ENCODE measurements at places on chromosomes 7 and 10.
A peak's percentile ranks its signal among the peaks of the same experiment; 100 is the strongest.

- DNase-seq, result no peak
Measured at GRCh38 chr10:4770801-4771553, 55.0 kb upstream of the AKR1E2 start.

DNA sequence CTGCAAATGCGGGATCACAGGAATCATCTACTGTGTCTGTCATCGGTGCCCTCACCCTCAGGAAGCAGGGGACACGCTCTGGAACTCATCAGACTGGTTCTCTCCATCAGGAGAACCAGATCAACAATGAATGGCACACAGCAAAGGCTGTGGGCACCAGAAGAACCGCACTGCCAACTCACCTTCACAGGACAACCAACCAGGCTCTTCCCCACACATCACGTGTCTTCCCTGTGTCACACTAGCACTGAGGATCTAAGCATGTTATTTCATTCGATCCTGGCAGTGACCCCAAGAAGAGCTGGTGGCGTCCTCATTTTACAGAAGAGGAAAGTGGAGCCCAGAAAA, 106.1 kb downstream of the TNS3 start:
- DNase-seq, result no peak

DNA sequence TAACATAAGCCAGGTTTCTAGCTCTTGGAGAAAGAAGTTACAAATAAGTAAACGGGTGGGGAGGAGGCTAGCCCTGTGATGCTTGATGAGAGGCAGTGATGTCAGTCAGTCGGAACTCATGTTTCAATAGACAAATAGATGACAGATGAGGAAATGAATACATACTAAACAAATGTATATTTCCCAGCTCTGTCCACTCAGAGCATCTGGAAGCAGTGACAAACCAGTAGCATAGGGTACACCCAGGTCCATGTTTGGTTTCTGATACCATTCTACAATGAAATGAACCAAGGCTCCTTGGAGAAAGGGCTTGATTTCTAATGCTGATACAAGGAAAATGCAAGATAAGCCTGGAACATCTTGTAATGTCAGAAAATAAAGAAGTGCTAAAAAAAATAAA, 30.6 kb downstream of the PODXL start:
- DNase-seq, result no peak

DNA sequence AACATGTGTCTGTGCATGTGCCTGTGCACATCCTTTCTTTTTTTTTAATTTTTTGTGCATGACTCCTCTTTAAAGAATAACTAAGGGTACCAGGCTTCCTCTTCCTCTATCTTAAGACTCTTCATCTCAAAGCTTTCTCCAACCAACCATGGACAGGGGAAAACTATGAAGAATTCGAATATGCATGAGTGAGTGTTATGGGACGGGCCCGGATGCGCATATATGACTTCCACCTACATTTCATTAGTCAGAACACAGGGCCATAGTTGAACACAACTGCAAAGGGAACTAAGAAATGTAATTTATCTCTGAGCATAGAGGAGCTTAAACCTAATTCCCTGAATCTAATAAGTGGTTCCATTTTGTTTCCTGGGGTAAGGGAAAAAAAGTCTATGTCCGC, 270.3 kb upstream of the SORCS1 start:
- no peak for DNase-seq

DNA sequence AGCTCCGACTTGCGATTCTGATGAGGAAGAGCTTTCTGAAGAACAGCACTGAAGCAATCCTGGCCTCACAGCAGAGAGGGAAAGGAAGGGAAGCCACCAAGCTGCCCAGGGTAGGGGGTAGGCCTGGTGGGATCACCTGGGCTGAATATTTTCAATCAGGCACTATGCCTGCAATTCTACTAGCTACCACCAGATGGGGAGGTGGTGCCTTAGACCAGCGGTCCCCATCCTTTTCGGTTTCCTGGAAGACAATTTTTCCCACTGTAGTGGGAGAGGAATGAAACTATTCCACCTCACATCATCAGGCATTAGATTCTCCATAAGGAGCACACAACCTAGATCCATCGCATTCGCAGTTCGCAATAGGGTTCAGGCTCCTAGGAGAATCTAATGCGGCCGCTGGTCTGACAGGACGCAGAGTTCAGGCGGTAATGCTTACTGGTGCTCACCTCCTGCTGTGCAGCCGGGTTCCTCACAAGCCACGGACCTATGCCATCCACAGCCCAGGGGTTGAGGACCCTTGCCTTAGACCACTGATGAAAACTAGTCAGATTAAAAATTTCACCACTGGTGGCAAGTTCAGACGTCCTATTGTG, 2.7 kb downstream of the LRRC20 start:
- no peak for DNase-seq

DNA sequence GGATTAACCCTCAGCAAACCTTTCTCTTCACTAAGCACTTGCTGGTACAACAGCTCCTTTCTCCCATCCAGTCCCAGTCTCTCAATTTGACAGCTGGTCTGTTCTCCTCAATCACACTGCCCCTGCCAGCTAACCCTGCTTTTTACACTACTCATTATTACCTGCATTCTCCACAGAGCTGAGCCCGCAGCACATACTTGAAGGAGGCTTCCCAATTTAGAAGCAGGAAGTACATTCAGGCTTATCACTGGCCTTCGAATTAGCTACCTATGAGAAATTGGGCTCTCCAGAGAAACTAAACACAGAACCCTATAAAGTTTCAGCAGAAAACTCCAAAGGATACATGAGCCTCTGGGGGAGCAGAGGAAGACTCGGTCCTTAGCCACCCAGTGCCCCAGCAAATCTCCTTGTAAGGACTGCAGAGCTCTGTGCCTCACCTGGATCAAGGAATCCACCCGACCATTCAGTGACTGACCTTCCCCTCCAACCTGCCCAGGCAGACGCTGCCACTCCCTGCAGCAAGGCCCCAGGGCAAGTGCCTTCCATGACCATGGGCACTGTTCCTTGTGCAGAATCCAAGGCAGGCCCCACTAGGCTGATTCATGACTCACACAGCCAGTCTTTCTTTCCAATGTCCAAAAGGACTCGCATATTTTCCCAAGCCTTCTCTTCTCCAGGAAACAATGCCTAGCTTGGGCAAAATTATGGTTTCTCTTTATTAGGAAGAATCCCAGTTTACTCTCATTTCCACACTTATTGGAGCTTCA, 68.0 kb downstream of the VOPP1 start:
- DNase-seq, result no peak

GRCh38 chr7:141076377-141076776, 2.5 kb downstream of the TMEM178B start:
- DNase-seq, result no peak

DNA sequence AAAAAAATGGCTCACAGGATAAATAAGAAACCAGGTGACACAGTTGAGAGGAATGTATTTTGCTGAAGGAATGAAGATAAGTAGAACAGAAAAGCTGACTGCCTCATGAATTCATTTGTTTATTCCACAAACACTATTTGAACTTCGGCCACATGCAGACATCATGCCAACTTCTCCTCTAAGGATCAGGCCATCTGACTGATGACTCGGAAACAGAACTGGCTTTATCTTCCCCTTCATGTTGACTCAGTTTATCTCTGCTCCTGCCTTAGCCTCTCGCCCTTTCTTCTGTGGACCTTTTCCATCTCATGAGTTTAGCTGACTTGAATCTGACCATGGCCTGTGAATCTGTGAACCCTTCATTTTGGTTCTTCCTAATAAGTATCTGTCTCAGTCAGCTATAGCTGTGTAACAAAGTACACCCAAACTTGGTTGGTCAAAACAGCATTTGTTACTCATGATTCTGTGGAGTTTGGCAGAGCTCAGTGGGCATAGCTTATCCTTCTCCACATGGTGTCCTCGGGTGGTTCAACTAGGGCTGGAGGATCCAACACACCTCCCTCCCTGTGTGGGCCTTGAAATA, 44.0 kb upstream of the GRID1 start:
- no peak for DNase-seq

GRCh38 chr10:15787426-15787825, 67.7 kb upstream of the ITGA8 start:
- DNase-seq, result no peak

GRCh38 chr7:53984776-53985175, 557.4 kb upstream of the VSTM2A start:
- no peak for DNase-seq

GRCh38 chr10:76436981-76437380, 1005.6 kb downstream of the LRMDA start:
- DNase-seq, result no peak

DNA sequence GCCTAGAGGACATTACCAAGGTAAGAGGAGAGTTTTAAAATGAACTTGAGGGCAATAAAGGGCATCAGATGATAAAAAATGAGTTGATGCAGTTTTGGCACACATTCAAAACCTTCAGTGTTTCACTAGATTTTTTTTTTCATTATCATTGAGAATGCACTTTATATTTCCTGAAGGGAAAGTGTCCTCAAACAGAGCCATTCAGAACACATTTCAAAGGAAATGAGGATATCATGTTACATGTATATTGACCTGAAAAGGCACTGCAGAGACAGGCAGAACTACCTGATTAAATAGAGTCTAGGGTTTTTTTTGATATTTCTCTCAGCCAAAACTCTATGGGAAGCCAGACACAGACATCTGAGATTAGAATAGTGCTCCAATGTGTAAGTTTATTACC, 454.0 kb downstream of the NEBL start:
- no peak for DNase-seq

DNA sequence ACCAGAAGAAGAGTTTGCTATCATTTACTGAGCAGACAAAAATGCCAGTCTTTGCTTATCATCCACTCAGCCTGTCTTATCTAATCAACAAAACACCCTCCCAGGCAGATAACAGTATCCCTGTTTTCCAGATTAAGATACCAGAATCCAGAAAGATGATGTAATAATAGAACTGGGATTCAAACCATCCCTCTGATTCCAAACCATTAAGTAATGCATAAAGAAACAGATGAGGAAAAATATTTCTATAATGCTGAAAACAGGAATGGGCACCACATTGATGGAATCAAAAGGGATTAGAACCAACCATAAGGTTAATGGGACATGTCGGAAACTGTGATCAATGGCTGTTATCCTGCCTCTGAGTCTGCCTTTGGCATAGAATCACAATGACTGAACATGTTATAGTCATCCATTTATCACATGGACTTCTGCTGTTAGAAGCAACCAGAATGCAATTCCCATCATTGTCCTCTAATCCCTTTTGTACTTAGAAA, 92.1 kb upstream of the RSU1 start:
- DNase-seq, result no peak

DNA sequence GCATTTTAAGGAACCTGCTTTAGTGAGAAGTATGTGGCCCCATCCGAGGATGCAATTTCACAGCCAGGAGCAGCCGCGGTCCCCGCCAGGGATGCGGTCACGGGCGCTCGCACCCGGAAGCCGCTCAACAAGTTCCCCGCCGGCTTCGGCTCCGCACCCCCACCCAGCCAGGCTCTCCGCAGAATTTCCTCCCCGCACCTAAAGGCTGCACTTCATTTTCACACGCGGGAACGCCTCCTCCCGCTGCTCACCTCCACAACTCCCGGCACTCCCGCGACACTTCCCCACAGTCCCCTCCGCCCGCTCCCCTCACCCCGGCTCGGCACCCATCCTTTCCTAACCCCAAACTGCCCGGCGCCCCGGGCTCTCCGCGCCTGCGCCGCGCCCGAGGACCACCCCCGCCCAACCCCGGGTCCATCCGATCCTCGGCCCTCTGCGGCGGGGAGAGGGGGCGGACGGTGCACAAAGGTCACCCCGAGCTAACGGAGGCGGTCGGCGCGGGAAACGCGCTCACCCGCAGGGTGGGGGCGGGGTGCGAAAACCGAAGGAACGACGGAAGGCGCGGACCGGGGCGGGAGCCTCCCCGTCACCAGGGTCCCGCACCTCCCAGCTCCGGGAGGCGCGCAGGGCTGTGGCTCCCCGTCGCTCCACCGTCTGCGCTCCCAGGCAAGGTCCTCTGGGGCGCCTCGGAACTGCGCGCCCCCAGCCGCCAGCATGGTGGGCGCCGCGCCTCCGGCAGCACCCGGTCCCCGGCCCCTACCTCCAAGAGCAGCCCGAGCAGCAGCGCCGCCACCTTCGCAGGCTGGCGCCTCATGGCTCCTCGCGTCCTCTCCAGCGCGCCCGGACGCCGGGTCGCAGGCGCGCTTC, 558 bp downstream of the VOPP1 start:
- peak; percentile 60 for DNase-seq

DNA sequence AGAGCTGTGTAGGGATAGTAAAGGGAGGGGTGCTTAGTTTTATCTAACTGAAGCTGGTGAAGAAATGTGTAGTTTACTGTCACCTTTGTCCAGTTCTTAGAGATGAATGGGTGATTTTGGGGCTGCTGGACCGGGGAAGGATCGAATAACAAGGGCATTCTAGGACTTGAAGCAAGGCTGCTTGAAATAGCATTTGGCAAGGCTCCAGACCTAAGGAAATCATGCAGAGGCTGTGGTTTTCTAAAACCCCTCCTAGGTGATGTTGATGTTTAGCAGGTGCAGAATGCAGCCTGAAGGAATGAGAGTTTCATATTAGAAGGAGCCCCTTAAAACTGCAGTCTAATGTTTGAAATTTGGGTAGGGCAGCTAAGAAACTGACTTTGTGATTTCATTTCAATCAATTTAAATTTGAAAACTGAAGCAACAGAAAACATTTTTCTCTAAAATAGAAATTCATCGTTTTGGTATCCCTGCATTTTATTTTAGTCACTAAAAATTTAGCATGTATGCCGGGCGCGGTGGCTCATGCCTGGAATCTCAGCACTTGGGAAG, 68.5 kb downstream of the TET1 start:
- DNase-seq, result no peak

DNA sequence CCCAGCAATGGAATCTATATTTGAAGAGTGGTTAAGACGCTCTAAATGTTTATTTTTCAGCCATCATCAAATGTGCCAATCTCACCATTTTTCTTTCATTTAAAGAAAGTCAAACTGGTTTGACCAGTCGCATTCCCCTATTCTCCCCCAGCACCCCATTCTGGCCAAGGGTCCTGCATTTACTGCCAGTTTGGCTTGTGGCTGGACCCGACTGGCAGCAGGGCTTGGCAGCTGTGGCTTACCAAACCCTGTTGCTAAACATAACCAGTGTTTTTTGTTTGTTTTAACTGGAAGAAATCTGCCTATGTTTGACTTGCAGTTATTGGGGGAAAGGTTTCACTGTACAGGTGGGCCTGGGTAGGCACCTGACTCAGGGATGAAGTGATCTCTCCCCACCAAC, 116.3 kb downstream of the CYP26A1 start:
- DNase-seq, result no peak

- no peak for DNase-seq
Measured at GRCh38 chr10:123458933-123459332, 207.2 kb upstream of the GPR26 start.

DNA sequence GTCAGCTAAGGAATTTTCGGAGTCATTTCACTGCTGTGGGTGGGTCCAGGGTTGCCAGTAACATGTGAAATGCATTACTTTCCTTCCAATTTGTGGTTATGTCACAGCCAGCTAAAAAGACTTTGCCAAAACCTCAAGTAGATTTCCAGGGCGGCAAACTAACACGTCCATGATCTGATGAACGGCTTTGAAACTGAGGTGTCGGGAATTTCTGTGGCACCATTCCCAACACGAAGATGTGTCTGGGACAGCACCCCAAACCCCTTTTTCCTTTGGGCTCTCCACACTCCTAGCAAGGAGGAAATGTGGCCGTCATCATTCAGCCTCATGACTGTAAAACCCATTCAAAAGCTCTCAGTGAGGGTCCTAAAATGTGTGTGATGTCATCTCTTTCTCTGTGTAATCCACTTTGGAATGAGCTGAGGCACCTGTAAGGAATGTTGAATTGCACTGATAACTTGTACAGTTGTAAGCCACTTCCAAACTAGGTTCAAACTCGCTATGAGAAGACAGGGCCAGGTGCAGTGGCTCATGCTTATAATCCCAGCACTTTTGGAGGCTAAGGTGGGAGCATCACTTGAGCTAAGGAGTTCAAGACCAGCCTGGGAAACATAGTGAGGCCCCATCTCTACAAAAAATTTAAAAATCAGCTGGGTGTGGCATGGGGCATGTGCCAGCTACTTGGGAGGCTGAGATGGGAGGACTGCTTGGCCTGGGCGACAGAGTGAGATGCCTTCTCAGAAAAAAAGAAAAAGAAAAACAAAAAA, 146.1 kb upstream of the FRMD4A start:
- no peak for DNase-seq
